ENCODE measurements at places on chromosomes 3 and 15.

GRCh38 chr3:190644035-190644434 lies 130.2 kb downstream of the IL1RAP start:
- DNase-seq = no peak

DNA sequence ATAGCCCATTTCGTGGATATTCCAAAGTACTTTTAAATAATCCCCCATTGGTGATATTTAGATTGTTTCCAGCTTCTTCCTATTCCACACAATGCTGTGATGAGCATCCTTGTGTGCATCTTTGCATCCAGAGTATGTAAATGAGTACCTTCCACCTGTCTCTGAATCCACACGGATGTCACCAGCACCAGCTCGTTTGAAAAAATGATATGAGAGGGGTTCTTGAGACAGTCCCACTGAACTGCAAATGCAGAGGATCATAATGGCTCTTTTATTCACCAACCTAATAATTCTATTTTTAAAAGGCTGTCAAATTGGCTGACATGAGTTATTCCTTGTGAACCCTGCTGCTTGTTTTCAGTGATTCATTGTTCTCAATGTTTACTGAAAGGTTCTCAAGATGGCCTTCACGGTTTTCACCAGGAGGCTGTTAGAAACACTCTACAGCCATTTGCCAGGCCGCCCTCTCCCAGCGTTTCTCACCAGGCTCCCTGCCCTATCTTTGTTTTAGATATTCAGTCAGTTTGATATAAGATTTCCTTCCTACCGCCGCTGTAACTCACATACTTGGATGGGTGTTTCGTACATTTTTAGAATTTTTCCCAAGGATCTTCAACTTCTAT lies 96.7 kb upstream of the PTPRG start:
- DNase-seq = no peak

DNA sequence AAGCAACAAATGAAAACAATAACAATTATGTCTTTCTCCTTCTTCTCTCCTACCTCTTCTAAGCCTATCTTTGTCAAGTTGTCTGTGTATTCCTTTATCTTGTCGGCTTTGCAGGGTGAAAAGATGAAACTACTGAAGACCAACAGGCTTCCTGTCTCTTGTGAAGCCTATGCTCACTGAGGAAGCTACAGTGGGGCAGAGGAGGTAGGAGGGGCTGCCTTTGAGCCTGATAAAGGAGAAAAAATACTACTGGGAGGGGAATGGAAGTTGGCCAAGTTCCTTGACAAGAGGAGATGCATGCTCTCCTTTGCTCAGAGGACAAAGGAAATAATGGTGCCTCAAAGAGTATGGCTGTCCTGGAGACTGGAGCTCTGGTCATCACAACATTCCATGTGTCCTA lies 92.0 kb downstream of the IGSF11 start:
- DNase-seq = no peak

- no peak for DNase-seq
These were observed 48.5 kb downstream of the PXYLP1 start for GRCh38 chr3:141280086-141280485.

GRCh38 chr3:62361261-62361660 lies 12.1 kb downstream of the FEZF2 start:
- DNase-seq = no peak

DNA sequence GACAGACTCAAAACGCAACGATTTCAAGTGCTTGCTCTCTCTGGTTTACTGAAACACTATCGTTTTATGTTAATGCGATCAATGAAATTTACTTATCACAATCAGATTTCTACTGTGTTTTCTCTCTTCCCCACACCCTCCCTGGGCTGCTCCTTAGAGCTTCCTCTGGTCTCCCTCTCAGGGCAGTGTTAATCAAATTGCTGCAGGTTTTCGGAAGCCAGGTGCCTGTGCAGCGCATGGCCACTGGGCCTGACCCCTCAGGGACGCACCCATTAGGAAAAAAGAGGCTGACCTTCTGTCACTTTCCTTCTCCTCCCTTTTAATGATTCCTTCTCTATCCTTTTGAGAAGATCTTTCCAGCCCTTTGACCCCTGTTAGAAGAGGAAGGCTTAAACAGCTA lies 134.5 kb upstream of the ONECUT1 start:
- DNase-seq = no peak

GRCh38 chr3:142087676-142088075 lies 61.7 kb downstream of the TFDP2 start:
- DNase-seq = no peak

GRCh38 chr15:70722266-70723121 lies 40.9 kb downstream of the UACA start:
- no peak for DNase-seq

GRCh38 chr3:99468918-99469317 lies 169.5 kb upstream of the COL8A1 start:
- DNase-seq = no peak

- no peak for DNase-seq
These were observed 198.4 kb upstream of the ZNF717 start for GRCh38 chr3:75983609-75984290.

- no peak for DNase-seq
These were observed 2.6 kb upstream of the ALCAM start for GRCh38 chr3:105364128-105364527.

DNA sequence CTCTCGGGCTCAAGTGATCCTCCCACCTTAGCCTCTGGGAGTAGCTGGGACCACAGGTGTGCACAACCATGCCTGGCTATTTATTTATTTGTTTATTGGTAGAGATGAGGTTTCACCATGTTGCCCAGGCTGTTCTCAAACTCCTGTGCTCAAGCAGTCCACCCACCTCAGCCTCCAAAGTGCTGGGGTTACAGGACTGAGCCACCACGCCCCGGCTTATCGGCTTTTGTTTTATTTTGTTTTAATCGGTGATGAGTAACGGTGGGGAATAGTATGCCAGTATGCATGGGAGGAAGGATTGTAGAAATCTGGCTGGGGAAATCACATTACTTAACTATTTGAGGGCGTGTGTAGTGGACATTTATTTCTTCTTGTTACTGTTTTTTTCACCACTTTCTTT lies 451.0 kb upstream of the GOLIM4 start:
- DNase-seq = no peak

GRCh38 chr3:185924375-185924774 lies 13.4 kb downstream of the TRA2B start:
- DNase-seq = no peak

GRCh38 chr3:191424881-191425280 lies 36.1 kb upstream of the PYDC2 start:
- DNase-seq = no peak

- DNase-seq = no peak
These were observed 53.5 kb downstream of the CCR4 start for GRCh38 chr3:33004961-33005360.

DNA sequence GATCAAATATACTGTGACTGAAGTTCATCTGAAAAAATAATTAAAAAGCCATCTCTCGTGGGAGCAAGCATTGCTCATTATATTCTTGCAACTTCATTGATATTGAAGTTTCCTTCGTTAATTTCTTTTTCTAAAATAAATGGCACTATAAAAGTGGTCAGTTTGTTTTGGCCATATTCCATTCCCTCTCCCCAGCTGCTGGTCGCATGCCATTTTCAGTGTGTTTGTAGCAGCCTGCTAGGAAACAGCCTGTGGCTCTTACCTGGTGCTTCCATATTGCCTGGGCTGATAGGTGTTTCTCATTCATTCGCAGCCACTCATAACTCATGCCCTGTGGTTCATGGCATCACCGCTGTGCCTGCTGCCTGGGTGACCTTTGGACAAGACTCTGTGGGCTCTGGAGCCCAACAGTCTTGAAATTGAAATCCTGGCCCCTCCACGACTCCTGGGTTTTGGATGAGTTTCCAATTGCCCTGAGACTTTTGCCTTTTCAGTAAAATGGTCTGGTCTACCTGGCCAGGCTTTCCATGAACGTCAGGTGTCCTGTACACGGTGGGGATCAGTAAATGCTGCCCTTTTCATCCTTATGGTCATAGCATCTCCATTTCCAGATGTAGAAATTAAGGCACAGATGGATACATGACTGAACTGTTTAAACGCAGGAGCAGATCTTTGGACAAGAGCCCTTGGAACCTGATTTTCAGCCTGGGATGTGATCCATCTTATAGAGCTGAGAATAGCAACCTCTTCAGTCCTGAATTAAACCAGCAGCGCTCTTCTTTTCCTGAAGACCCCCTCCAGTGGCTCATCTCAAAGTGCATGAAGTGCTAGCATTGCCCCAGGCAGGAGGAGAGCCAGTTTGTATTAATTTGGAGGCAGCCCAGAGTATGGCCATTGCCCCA lies 69.4 kb downstream of the SLCO3A1 start:
- no peak for DNase-seq

DNA sequence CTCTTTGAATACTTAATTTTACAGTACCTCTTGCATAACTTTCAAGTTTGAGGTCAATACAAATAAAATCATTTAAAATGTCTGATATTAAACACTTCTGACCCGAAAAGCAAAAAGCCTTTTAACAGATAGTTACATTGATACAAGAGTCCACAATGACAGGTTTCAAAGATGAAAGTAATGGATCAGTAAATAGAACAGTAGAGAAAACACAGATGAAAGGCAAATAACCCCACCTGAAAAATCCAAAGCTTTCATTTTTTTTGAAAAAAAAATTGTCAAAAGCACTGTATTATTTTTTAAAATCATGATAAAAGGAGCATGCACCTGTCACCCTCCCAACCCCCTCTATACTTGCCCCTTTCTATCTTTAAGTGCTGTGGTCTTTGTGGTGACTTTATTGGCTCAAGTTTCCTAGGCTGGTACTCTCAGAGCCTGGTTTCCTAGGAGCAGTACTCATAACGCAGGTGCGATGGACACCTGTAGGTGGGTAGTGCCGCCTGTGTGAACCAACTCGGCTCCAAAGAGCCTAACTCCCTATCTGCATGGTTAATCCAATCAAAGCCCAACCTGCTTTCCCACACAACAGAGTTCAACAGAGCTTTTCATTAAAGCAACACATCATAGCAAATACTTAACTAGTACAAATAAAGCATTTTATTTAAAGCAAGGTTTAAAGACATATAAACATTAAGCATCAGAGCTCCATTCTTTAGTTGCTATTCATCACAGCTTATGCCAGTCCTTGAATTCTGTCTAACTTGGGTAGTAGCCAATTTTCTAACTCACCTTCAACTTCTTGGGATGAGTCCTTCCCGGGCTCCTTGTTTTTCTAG lies 32.2 kb downstream of the LIPC start:
- DNase-seq = no peak

DNA sequence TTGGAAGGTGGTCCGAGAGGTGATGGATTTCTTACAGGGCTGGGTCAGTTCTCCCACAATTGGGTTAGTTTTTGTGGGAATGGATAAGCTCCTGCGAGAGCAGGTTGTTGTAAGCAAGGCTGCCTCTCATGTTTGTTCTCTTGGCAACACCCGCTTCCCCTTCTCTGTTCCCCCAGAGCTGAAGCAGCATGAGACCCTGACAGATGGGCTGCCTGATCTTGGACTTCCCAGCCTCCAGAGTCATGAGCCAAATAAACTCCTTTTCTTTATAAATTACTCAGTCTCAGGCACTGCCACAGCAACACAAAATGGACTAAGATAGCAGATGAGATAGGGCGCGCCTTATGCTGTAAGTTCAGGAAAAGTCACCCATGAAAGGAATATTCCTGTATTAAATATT lies 38.7 kb downstream of the NIPA2 start:
- no peak for DNase-seq

GRCh38 chr3:122263058-122263457 lies 62.0 kb upstream of the CSTA start:
- DNase-seq = no peak

GRCh38 chr3:118991775-118992174 lies 42.9 kb downstream of the IGSF11 start:
- no peak for DNase-seq

GRCh38 chr3:69791919-69792399 lies 52.7 kb downstream of the MITF start:
- no peak for DNase-seq

DNA sequence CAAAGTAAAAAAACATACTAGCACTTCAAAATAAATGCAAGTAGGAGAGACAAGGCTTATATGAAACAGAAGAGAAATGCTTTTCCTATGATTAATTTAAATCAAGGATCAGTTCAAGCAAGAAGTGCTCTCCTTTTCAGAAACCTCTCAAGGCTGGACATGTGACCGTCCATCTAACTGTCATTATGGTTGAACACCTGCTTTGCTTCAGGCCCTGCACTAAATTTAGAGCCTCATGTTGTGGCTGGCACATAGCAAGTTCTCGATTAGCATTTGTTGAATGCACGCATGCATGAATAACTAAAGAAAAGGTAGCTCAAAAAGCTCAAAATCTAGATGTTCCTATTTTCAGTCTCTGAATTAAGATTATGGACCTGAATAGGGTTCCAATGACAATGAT lies 82.0 kb downstream of the SV2B start:
- DNase-seq = no peak

- DNase-seq = no peak
These were observed 597.9 kb downstream of the IGSF11 start for GRCh38 chr3:118436697-118437262.

DNA sequence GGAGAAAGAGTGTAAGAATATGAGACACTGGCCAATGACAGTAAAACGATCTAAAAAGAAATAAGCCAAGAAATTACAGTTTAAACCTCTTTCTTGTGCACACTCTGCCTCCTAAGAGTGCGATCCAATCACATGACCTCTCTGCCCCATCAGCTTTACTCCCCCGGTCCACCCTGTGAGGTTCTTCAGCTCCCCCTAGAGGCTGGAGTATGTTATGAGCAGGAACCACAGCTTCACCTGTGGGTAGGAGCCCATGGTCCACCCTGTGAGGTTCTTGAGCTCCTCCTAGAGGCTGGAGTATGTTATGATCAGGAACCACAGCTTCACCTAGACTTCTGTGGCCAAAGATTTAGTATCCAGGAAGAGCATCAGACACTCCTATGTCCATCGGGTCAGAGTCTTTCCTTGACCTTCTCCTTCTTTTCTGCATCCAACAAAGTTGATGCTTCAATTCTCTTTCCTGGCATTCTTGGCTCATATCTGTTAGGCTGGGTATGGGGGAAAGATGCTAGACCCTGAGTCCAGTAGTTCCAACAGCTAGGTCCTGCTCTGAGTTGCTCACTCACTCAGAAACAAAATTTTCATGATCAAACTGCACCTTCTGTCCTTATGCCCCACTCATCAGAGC lies 164.0 kb downstream of the MINAR1 start:
- no peak for DNase-seq

DNA sequence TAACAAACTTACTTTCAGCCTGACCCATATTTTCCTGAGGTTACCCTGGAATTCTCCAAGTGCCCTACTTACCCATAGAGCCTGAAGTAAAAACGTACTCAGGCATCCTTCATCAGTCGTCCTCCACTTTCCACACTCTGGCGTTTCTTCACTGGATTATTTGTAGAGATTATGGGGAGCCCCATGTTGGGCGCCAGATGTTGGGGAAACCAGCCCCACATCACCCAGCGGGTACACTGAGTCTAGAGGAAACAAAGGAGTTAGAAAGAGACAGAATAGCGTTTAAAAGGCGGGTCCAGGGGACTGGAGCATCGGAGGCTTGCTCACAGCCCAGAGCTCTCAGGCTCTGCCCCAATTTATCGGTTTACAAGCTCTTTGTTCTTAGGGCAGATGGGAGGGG lies 9.7 kb upstream of the SLC28A2 start:
- DNase-seq = no peak

GRCh38 chr3:129195731-129196256 lies 12.1 kb upstream of the CNBP start:
- DNase-seq = peak; percentile 88

GRCh38 chr15:88568589-88568988 lies 22.1 kb upstream of the DET1 start:
- DNase-seq = no peak

- DNase-seq = no peak
These were observed 386.7 kb downstream of the RSL24D1 start for GRCh38 chr15:54810031-54810430.
